AML-193 (cell line): ENCODE measurements at places on chromosomes 16 and 17.

DNA sequence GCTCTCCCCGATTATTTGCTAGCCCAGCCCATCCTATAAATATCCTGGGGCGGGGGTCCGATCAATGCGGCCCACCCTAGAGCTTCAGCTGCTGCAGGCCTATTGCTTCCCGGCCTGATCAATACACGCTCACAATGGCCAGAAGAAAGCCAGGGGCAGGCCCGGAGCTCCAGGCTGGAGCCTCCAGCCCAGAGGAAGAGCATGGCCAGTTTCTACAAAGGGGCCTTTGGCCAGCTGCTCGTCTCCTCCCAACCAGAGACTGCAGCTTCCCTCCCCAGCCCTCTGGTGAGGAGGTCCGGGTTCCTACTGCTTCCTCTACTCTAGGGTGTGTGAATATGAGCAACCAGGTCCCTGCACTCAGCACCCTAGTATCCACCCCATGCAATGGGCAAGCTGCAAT is 36.7 kb downstream of the SALL1 start:
- no peak for DNase-seq

GRCh38 chr17:9183306-9183705 is 162.0 kb downstream of the NTN1 start:
- no peak for DNase-seq

GRCh38 chr17:51909971-51910370 is 248.5 kb downstream of the CA10 start:
- no peak for DNase-seq

- DNase-seq: peak; percentile 94
Measured at GRCh38 chr16:68369697-68370580, 59.1 kb downstream of the PRMT7 start.

DNA sequence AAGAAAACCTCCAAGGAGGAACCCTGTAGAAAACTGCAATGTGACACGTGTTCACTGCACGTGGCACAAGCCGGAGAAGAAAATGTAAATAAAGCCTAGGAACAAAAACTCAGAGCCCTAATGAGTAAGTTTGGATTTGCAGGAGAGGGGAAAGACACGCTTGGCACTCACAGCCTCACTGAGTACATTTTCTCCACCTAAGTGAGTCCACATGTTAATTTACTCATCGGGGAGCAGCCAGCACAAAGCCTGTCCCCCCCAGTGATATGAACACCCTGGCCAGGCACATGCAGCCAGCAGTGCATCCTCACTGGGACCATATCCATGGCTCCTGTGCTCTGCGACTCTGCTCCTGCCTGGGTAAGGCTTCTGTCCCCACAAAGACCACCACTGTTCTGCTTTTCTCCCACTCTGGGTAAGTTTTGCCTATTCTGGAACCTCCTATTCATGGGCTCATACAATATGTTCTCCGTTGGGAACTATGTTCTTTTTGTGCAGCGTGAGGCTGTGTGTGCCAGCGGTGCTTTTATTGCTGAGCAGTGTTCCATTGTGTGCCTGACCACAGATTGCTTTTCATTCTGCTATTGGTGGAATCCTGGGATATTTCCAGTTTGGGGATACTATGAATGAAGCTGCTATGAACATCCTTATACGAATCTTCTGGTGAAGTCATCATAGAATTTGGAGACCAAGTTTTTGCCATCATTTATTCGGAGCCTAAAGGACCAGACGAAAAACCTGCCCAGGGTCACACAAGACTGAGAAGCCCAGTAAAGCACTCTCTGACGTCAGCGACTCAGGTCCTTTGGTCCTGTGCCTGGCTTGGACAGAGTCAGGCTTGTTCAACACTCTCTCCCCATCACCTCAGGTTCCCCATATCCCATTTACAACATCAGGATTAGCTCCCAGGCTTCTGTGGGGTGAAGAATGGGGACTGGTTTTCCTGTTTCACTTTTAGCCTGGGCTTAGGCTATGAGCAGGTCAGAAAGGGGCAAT is 53.3 kb downstream of the RNF112 start:
- no peak for DNase-seq

DNA sequence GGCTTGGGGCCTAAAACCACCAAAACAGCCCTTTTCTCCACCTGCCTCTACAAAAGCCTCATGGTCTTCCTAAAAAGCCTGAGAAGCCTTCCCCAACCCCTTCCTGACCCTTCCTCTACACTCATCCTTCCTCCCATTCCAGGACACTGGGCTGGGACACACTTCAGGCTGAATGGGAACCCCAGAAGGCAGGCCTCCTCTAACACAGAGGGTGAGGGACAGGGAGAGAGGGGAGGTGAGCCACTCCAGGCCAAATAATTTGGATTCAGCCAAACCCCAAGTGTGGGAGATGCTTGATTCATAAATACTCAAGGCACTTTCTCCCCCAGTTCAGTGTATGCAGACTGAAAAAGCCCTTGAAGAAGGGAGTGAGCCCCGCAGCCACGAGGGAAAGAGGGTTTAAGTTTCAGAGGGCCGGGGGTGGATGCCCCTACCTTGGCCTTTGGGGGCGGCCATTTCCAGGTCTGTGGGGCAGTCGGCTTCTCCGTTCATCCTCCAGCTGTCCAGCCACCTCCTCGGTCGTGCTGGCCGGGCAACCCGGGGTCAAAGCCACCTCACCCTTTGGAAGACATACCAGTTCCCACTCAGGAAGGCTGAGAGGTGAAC is 1.6 kb downstream of the UBTF start:
- no peak for DNase-seq

- no peak for DNase-seq
Measured at GRCh38 chr17:50394711-50395110, 2.6 kb downstream of the LRRC59 start.

DNA sequence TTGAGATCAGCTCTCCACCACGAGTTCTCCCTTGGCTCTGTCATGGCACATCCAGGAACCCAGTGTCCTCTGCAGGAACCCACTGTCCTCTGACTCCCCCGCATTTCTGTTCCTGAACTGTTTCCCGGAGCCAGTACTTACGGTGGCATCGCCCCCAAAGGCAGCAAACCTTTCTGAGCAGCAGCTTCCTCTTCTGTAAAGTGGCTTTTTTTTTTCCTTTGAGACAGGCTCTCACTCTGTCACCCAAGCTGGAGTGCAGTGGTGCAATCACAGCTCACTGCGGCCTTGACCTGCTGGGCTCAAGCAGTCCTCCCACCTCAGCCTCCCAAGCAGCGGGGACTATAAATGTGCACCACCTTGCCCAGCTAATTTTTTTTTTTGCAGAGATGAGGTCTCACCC is 32.2 kb downstream of the NAGPA start:
- DNase-seq: peak; percentile 54

GRCh38 chr17:40104594-40105486 is 4.5 kb upstream of the NR1D1 start:
- no peak for DNase-seq

GRCh38 chr17:17379197-17379991 is 76.2 kb downstream of the NT5M start:
- DNase-seq: no peak

DNA sequence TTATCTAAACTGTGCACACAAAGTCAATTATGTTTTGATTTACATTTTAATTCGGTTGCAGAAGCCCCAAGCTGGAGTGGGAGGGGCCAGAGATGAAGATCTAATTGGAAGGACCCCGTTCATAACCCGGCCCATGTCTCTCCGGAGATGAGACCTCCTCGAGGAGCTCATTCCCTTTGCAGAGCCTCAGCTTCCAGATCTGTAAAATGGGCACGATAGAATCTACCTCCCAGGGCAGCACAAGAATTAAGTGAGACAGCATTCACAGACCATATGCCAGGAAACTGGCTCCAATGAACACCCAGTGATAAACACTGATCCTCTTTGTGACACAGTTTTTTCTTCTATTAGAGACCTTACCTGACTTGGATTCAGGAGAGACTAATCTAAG is 446.5 kb upstream of the CDH5 start:
- no peak for DNase-seq

DNA sequence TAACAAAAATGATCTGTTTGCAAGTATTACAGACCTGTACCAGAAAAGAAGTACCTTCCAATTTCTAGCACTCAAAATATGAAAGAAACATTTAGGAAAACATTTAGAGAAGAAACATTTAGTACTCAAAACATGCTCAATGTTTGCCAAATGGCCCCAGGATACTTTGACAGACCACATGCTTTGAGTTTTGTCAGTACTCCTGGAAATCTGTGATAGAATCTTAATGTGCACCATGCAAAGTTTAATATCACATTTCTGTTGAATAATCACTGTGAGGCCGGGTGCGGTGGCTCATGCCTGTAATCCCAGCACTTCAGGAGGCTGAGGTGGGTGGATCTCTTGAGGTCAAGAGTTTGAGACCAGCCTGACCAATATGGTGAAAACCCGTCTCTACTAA is 8.5 kb upstream of the ZC3H7A start:
- no peak for DNase-seq

DNA sequence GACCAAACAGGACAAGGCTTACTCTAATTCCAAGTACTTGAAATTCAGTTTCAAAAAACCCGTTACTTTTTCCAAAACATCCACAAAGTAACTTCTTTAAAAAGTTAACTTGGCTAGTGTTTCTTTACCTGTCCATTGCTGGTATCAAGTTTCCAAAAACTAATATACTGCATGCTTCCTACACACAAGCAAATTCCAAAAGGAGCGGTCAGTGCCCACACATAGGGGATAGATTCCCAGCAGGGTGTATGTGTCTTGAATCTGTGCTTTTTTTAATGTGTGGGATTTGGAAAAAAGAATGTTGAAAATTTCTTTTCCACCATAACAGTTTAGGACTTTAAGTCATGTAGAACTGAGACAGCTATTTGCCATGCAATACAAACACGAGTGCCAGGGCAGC is 367.8 kb upstream of the SOX9 start:
- no peak for DNase-seq

GRCh38 chr17:71423871-71424546 is 696.8 kb upstream of the SOX9 start:
- no peak for DNase-seq

- DNase-seq: no peak
Measured at GRCh38 chr17:78719630-78720298, 62.3 kb downstream of the CYTH1 start.

DNA sequence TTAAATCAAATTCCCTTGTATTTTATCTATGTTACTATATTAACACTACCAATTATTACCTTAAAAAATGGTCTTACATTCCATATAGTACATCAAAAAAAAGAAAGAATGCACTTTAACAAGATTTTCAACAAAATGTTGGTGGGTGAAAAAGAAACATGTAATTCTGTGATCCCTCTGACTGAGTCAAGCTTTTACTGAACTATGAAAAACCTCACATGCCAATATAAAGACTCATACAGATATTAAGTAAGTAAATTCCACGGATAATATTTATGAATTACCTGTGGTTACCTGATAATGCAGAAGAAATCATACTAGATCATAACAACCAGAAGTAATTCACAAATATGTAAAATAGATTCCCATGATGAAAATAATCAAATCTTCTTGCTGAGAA is 12.4 kb downstream of the COIL start:
- no peak for DNase-seq

DNA sequence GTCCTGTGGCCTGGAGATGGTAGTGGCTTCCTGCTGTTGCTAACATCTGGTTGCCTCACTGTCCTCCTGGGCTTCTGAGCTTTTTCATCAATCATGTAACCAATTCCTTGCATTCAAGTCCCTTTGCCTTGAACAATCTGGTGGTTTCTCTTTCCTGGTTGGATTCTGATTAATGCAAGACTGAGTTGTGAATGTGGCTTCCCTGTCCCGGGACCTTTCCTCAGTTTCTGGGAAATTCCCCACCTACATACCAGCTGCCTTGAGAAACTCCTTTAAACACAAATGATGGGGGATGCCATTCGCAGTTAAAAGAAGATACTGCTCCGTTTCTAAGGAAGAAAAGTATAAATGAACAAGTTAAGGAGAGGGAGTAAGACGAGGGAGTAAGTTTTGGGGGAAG is 39.9 kb upstream of the NLRP1 start:
- DNase-seq: no peak

GRCh38 chr17:65723431-65724151 is 162.1 kb upstream of the AXIN2 start:
- DNase-seq: no peak

GRCh38 chr16:35552763-35553162 is 2093.4 kb downstream of the TP53TG3F start:
- DNase-seq: no peak

DNA sequence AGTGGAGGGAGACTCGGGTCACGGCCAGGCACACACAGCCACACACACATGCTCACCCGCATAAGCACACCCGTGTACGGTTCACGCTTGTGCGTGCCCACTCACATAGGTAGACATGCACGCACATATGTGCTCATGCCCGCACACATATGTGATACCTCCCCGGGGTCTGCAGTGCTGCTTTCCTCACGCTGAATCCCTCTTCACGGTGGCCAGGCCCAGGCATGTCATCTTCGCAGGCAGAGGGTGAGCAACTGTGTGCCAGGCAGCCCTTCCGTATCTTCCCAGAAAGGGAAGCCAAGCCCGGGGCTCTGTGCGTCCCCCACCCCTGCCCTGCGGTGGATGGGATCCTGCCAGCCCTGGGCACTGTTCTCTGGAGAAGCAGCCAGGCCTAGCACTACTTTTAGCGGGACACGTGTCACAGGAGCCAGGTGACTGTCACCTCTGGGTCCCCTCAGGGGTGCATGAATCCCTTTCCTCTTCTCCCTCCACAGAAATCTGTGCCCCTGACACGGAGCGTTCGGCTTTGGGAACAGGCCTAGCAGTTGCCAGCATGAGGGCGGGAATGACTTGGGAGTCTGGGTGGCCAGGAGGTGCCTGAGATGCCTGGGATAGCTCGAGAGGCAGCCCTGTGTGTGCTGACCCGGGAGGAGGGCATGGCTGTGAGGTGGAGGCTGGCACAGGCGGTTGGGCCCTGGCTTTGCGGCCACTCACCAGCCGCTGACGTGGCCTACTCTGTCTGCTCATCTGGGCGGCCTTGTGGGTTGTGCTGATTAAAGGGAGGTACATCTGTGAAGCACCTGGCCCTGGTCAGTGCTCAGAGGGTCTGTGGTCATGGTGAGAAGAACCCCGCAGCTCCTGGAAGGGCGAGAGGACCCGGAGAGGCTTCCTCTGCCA is 47.5 kb downstream of the BAIAP2 start:
- DNase-seq: no peak

- DNase-seq: no peak
Measured at GRCh38 chr16:13315642-13316427, 414.4 kb downstream of the SHISA9 start.
